ENCODE measurements at places on chromosomes 7 and 10.

DNA sequence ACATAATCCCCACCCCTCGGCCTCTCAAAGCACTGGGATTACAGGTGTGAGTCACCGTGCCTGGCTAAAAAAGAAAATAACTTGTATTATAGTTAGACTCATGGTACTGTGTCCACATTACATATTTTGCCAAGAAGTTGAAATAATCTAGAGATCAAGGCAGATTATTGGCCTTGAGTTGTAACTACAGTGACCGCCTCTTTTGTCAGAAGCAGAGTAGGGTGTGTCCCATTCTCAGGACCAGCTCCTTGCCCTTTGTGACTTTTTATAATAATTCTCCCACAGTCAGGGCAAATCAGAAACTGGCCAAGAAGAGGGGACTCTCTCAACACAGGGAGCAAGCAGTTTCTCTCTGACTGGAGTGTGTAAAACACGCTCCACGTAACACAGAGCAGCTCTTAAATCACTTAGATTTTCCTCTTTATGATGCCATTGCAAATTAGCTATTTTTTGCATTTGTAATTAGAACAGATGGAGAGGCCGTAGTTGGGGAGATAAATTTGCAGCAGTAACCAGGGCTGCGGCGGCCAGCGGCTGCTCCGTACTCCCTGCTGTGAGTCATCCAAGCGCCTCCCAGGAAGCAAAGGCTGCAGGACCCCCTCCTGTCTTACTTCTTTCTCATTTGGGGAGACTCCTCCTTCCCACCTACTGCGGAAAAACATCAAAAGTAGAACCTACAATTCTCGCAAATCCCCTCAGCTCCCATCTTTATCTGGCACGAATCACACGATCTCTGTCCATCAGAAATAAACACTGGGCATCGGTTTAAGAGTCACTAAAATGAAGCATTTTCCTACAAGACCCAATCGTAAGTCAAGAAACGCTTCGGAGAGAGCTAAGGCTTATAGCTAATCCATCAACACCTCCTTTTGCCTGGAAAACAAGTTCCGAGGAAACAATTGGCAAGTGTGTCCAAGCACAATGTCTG lies 32.1 kb upstream of the MSRB2 start:
- peak; percentile 23 for DNase-seq

- DNase-seq, result peak; percentile 64
Measured at GRCh38 chr7:155066417-155066950, 3.6 kb upstream of the HTR5A start.

GRCh38 chr10:127318396-127318795 lies 122.0 kb upstream of the INSYN2A start:
- no peak for DNase-seq

DNA sequence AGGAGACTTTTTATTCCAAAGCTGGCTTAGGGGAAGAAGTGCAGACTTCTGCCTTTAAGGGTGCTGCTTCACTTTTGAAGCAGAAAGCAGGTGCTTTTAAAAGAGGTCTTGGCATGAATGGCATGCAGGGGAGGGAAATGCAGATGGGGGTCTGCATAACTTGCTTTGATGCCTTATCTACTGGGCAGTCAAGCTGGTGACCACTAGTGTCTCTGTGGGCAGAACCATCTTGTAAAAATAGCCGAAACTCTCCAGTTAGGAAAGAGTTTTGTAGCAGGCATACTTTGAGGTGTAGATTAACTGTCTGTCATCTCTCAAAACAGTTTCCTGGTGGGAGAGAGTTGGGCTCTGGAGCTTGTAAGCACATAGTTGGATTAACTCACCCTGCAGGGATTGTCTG lies 9.9 kb upstream of the CTNNA3 start:
- no peak for DNase-seq

GRCh38 chr7:22812353-22812752 lies 10.3 kb downstream of the TOMM7 start:
- no peak for DNase-seq

DNA sequence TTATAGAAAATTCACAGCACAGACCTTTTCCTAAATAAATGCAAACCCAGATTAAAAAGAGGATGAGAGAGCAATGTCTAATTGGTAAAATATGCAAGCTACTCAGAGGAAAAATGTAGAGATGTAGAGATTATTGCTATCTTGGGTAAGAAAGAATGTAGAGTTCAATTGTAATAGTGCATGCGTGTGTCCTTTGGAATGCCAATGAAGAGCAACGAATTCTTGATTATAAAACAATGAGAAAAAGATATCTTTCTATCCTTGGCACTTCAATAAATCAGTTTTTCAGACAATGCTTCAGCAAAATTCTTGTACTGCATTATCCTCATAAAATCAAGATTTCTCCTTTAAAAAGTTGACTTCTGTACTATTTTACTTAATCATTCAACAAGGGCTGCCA lies 50.9 kb downstream of the SEMA3D start:
- peak; percentile 94 for DNase-seq

- no peak for DNase-seq
Measured at GRCh38 chr7:2719007-2719406, 31.0 kb downstream of the AMZ1 start.

- no peak for DNase-seq
Measured at GRCh38 chr7:21616091-21616490, 73.3 kb downstream of the DNAH11 start.

DNA sequence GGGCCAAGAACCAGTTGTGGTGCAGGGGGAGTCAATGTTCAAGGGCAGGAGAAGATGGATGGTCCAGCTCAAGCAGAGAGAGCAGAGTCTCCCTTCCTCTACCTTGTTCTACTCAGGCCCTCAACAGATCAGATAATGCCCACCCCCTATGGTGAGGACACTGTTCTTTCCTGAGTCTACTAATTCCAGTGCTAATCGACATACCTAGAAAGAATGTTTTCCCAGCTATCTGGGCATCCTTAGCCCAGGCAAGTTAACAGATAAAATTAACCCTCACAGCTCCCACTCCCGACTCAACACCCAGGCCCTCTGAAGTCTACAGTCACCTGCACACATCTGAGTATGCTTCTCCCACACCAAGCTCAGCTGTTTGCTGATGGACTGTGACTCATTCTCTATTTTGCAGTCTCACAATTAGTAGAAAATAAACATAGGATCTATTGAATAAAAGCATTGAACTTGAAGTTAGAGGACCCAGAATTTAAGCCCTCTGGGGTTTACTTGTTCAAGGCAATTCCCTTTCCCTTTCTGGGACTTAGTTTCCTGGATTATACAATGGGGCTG lies 17.1 kb downstream of the COL13A1 start:
- peak; percentile 30 for DNase-seq

- DNase-seq, result no peak
Measured at GRCh38 chr7:102934701-102935100, 21.9 kb downstream of the LRRC17 start.

GRCh38 chr10:11828682-11829284 lies 5.6 kb downstream of the PROSER2 start:
- no peak for DNase-seq

GRCh38 chr7:118502235-118502634 lies 277.7 kb downstream of the ANKRD7 start:
- DNase-seq, result no peak

GRCh38 chr7:33128990-33129805 lies at the start of gene BBS9:
Gene BBS9 (plus strand): TSS chr7:33129564. CDS start chr7:33146253, 16,689 bp downstream.
- peak; percentile 96 for DNase-seq

DNA sequence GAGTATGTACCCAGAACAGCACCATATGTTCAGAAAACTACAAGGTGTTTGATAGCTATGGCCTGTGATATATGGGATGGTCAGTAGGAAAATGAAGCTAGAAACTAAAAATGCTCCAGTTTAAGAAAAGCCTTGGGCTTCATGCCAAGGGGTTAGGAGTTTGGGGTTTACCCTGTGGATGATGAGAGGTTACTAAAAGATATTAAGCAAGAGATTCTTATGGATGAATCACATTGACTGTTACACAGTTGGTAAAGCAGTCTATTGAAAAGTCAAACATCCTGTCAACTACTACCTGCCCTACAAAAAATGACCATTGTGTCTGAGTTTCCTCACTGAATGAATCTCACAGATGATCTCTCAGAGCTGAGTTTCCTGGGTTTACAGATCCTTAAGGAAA lies 166.2 kb upstream of the INHBA start:
- peak; percentile 74 for DNase-seq

DNA sequence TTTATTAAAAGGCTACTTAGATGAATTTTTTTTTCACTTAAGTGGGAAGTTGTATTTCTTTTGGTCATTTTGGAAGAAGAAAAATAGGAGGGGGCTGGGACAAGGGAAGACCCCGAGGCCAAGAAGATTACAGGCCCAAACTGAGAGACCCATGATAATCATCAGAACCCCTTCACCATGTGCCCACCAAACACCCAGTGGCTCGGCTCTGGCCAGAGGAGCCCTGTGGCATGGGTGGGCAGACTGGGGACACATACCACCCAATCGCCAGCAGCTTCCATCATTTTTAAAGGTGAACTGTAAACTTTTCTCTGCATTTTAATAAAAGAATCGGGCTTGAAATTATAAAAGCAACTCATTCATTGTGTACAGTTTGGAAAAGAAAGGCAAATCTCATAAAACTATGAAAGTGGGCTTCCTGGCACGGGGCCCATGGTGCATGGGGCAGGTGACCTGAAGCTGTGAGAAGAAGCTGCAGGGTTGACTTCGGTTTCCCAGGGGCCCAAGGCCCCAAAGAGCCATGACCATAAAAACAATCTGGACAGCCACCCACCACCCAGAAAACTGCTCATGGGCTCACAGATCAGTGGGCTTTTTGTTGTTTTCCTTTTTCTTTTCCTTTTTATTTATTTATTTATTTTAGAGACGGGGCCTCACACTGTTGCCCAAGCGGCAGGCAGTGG lies 29.4 kb upstream of the RET start:
- no peak for DNase-seq

- no peak for DNase-seq
Measured at GRCh38 chr7:19336836-19337383, 191.7 kb upstream of the FERD3L start.

GRCh38 chr7:141674702-141675101 lies 27.3 kb downstream of the DENND11 start:
- no peak for DNase-seq

GRCh38 chr10:12908773-12909172 lies 92.7 kb downstream of the CCDC3 start:
- DNase-seq, result no peak

DNA sequence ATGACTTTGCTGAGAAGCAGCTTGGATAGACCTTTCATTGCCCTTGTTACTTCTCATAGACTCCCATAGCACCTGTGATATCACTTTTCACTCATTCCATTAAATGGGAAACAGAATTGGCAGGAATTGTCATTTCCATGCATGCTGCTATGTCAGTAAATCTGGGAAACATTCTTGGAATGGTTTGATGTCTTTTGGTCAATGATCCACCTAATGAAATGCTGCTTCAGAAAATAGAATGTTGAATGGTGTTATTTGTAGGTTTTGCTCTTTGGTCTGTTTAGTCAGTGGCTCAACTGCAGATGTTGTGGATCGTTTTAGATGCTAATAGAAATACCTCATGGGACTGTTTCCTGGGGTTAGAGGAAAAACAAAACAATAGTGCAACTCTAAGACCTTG lies 127.8 kb downstream of the PLPP4 start:
- DNase-seq, result no peak

DNA sequence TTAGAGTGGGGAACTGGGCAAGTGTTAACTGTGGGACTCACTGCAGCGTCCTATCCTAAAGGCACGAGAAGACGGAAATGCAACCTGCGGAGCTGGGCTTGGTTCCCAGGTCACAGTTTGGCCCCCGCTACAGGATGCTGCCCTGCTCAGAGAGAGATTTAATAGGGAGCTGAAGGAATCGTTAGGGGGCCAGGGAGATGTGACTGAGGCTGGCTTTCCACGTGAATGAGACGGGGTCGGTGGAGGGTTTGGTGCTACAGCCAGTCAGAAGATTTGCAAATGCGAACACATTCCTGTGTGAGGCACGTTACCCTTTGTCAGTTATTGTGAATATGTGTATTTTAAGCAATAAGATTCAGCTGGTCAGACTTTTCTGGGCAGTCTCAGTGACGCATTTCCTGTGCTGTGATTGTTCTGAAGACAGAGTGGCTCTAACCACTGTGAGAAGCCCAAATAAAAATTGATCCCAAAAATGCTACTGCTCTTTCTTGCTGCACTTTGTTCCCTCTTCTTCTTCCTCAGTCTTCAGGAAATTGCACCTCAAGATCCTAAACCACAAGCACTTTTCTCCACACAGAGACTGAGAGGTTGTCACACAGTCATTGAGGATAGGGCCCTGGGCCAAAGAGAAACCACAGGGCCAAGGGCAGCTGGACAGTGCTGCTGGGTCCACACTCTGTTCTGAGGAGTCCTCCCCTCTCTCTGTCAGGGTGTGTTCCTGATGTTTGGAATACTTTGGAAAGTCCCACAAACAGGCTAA lies 21.2 kb downstream of the CYP17A1 start:
- DNase-seq, result peak; percentile 89

- no peak for DNase-seq
Measured at GRCh38 chr10:96138102-96138501, 8.0 kb downstream of the ZNF518A start.

DNA sequence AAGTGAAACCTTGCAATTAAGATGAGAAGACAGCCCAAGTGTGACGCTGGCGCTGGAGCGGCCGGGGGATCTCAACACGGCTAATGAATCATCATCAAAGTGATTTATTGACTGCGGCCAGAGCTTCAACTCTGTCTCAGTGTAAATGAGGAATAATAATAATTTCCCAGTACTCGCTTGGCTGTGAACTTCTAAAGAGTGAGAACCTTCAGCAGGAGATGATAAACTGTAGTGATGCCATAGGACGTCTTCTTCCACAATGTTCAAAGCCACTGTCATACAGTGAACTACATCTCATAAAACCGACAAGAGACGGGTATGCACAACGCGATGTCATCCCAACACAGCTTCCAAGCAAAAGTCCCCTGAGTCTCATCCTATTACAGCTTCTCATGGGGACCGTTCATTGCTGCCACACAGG lies 123.6 kb upstream of the NOBOX start:
- DNase-seq, result no peak

DNA sequence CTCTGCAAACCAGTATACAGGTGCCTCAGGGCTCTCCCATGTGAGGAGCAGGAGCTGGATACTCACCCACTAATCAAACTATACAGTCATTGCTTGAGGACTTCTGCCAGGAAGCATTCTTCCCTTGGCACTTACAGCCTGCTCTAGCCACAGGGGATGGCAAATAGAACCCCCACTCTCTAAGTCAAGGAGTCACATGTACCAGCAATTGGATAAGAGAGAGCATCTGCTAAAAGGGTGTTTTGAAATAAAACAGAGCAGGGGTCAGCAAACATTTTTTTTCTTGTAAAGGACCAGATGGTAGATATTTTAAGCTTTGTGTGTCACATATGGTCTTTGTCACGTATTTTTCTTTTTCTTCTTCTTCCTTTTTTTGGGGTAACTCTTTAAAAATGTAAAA lies 865.2 kb upstream of the GHITM start:
- DNase-seq, result peak; percentile 9

GRCh38 chr7:81775560-81775959 lies 5.7 kb upstream of the HGF start:
- DNase-seq, result no peak

Measured in EH (cell line).